ENCODE measurements at places on chromosomes 1 and 21.

- DNase-seq: no peak
These were observed 2.4 kb downstream of the ACTN2 start for GRCh38 chr1:236688705-236689104.

GRCh38 chr1:14699620-14700019, 101.1 kb downstream of the KAZN start:
- DNase-seq: no peak

DNA sequence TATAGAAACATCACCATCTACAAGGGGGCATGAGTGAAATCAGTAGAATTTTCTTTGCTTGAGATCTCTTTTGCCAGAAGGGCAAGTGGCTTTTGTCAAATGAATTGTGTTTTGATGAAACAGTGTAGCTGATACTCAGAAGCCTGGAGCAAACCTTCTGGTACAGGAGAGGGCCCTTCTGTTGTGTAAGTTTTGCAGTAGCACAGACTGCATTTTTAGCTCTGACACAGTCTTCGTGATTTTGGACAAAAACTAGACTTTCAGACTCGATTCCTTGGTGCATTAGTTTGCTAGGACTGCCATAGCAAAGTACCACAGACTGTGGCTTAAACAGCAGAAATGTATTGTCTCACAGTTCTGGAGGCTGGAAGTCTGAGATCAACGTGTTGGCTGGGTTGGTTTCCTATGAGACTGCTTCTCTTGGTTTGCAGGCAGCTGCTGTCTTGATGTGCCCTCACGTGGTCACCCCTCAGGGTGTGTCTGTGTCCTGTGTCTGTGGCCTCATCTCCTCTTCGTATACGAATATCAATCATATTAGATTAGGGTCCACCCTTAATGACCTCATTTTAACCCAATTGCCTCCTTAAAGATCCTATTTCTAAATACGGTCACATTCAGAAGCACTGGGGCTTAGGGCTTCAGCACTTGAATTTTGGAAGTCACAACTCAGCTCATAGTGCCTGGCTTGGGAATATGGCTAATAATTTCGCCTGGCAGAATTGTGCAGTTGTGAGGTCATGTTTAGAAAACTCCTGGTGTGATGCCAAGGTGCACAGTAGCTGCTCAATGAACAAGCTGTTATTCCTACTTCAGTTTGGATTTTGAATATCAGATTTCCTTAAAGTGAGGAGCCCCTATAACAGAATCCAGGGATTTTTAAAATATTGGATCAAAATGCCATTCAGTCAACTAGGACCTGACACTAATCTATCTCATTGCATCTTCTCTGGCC, 21.2 kb upstream of the DISC1 start:
- no peak for DNase-seq

- DNase-seq: no peak
These were observed 66.1 kb downstream of the LGR6 start for GRCh38 chr1:202259705-202260104.

GRCh38 chr1:203619091-203619780, 7.4 kb upstream of the ATP2B4 start:
- no peak for DNase-seq

- no peak for DNase-seq
These were observed 8.6 kb downstream of the C1orf35 start for GRCh38 chr1:228094432-228095016.

- DNase-seq: no peak
These were observed 12.7 kb upstream of the PARS2 start for GRCh38 chr1:54777011-54777410.

- DNase-seq: no peak
These were observed 19.9 kb downstream of the ACOT11 start for GRCh38 chr1:54567961-54568360.

GRCh38 chr21:40164905-40165772, 297.9 kb downstream of the PCP4 start:
- no peak for DNase-seq

DNA sequence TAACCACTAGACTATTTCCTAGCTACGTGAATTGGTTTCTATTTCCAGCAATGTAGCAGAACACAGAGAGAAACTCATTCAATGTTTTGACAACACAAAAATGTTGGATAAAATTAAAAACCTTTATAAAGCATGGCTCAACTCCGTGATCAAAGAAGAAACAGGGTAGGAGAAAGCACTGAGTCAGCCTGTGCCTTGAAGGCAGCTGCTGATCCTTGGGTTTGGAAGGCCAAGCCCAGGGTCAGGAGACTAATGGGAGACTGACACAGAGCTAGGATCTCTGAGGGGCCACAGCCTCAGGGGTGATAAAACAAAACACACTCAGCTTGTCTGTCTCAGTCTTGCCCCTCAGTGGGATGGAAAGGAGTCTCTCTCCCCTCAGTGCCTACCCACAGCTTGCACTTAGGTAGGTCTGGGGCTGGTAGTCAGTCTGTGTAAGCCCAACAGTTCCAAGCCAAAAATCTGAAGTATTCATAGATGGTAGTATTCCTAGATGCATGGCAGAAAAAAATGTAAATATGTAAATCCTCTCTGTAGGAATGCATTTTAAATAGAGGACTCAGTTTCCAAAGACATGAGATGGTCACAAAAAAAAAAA, 53.3 kb downstream of the B3GALNT2 start:
- no peak for DNase-seq

GRCh38 chr1:223748773-223749733, 36.7 kb downstream of the CAPN2 start:
- DNase-seq: peak; percentile 36

- no peak for DNase-seq
These were observed 85.4 kb downstream of the APP start for GRCh38 chr21:26085127-26085526.

DNA sequence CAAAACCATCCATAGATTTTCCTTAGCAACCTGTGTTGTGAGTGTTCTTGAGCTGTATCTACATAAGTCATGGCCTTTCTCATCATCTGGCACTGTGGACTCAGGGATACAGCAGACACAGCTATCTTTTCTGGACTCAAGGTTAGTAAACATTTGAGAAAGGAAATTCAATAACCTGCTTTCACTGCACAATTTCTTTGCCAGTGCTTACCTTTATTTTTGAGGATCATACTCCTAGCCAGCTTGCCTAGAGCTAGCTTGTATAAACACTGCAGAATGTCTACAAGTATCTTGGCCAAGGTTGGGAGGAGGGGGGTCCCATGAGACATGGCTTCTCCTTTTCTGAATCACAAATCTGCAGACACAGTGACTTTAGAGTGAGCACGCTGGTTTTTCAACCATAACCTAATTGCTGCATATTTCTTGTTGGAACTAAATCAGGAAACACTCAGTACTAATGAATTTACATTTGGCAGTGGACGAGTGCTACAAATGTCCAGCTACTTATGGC, 27.2 kb downstream of the ADAMTS5 start:
- no peak for DNase-seq

- no peak for DNase-seq
These were observed 30.7 kb downstream of the ALPL start for GRCh38 chr1:21539933-21540332.

GRCh38 chr1:230891413-230891812, 23.1 kb upstream of the C1orf198 start:
- no peak for DNase-seq

DNA sequence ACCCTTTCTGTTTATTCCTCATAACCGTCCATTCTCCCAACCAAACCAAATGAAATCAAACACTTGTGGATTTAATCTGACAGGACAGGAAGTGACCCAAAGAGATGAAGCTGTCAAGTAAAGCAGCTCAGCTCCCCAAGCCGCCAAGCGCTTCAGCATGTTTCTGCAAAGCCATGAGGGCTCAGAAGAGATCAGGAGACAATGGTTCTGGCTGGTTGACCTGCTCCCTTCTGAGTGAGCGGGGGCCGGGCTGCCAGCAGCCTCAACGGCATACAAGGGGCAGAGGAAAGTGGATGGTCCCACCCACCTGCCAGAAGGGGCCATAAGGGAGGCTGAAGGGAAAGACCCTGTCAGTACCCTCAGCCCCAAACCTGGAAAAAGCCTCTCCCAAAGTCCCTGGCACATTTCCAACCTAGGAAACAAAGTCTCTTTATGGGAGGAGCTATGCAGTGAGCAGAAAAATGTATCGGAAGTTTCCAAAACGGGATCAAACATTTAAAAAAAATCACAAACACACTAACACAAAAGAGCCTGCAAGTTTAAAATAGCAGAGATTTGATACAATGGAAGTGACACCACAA, 45.4 kb downstream of the SLC45A1 start:
- no peak for DNase-seq

- DNase-seq: no peak
These were observed 11.6 kb downstream of the TINAGL1 start for GRCh38 chr1:31587720-31588423.

DNA sequence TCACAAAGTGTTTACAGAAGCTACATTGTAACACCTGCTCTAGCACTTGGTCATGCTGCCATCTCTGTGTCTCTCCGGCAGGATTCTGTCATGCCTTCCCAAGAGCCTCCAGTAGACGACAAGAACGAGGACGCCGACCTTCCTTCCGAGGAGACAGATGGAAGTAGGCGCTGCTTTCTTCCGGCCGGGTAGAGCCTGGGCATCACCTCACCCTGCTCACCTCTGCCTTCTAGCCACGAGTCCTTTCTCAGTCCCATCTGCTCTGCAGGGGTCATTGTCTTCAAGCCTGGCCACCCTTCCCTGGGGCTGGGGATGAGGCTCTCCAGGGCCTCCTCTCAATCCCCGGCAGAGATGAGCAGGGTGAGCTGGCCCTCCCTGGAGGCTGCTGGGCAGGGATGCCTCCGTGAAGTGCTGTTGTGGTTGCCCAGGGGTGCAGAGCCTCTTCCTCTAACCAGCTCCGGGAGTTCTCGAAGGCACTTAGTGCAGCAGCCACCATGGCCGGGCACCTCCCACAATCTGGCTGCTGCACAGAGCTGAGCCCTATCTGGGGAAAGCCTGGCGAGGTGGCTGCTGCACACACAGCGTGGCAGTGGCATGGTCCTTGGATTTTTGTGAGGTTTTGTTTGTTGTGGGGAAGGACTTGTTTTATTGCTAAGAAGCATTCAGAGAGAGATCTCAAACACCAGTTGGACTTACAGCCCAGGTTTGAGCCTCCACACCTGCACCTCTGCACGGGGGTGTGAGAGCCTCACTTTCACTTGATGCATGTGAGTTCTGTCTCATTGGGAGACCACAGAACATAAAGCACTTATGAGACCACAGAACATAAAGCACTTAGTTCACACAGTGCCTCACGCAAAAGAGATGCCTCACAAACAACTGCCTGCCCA, 48.4 kb downstream of the FAAP20 start:
- DNase-seq: no peak

- no peak for DNase-seq
These were observed 5.7 kb downstream of the TSSK3 start for GRCh38 chr1:32367912-32368635.

DNA sequence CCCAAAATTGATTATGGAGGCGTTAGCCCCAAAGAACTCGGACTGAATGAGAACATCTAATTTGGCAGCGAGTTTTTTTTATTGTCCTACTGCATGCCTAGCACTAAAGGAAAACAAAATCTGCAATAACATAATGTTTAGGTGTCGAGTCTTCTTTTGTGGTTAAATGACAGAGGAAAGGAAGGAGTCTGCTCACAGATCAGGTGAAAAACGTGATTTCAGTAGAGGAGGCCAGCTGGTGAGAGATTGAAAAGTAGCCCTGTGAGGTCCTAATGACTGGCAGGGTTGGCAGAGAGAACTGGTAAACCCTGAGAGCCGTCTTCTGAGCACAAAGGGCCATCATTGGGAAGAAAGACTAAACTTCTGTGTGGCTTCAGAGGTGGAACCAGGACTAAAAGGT, 24.2 kb downstream of the WDTC1 start:
- DNase-seq: no peak

DNA sequence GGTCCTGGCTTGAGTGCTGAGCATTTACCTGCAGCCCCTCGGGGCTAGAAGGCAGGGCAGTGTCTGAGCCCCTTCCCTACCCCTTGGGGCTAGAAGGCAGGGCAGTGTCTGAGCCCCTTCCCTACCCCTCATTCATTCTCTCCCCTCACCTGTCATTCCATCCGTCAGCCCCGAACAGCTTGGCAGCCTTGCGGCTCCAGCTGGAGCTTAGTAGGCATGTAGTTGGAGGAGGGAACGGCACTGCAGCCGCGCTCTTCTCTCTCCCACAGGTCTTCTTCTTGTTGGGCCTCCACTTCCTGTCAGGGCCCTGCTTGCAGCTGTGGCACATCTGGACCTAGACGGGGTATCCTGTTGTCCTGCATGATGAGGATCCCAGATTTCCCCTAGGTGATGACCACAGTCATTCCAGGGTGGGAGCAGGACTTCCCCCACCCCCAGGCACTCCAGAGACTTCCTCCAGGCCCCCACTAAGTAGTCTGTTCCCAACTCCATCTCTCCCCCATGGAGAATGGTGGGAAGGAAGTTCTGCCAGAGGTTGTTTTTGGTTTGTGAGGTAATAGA, 22.2 kb downstream of the MAPKAPK2 start:
- no peak for DNase-seq

DNA sequence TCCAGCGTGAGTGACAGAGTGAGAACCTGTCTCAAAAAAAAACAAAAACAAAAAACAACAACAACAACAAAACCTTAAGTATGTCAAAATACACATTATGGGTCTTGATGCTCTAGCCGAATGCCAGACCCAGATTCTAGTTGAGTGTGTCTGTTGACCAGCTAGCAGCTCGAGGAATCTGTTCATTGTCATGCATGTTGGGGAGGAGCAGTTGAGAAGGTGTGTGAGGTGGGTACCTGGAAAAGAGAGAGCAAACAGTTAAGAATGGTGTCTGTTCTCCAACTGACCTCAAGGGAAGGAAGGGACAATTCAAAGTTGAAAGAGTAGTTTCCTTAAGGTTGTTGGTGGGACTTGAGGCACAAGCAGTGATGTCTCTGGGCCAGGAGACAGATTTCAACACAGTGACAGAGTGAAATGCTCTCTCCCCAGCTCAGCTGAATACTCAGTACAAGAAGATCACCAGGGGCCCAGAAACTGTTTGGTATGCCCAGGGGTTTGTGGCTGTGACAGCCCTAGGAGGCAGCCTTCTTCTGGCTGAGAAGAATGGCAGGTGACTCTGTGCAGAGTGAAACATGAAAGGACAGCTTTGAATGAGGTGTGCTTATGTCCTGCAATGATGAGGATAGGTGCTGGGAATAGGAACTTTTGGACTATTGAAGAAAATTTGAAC, 14.4 kb upstream of the POU2F1 start:
- no peak for DNase-seq

GRCh38 chr21:41928621-41929220, 25.1 kb downstream of the C2CD2 start:
- no peak for DNase-seq

DNA sequence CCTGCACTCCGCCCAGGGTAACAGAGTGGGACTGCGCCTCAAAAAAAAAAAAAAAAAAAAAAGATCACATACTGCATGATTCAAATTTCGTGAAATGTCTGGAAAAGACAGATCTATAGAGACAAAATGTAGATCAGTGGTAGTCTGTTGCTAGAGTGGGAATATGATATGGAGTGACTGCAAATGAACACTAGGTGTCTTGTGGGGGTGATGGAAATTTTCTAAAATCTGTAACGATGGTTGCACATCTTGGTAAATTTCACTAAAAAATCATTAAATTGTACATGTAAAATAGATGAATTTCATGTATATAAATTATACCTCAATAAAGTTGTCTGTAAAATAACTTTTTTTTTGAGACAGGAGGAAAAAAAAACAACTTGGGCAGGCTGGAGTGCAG, 5.5 kb downstream of the AIDA start:
- DNase-seq: no peak

GRCh38 chr1:53296117-53296749, 31.6 kb downstream of the LRP8 start:
- DNase-seq: no peak

GRCh38 chr21:43659136-43660000, at the start of the genes HSF2BP and RRP1B:
HSF2BP (minus strand) TSS chr21:43659488; CDS start chr21:43658096, 1,392 bp downstream.
RRP1B (plus strand) TSS chr21:43659560; CDS start chr21:43659665, 105 bp downstream.
- DNase-seq: peak; percentile 43

Measured in activated CD8-positive, alpha-beta memory T cell treated with anti-CD3 and anti-CD28 coated beads for 1 hour (primary cell).